A549 treated with DMSO at 1 μM for 4 hours (cell line): ENCODE measurements at places on chromosomes 16 and 17. TPM values are rescaled to one million over a fixed set of nuclear protein-coding genes. Genes with fewer than 3 reads are reported as not detected.

Gene RFFL
- 50.6 to 59.8 TPM (median 57.8 TPM) in 5 replicates for total RNA-seq

Gene REXO5
- 3.9 to 4.4 TPM (median 4.2 TPM) in 5 replicates for total RNA-seq

Gene DNAAF8
- total RNA-seq = 0.46 to 1.6 TPM (median 1.2 TPM) in 5 replicates

Gene C16orf74
- total RNA-seq = 12.2 to 16.5 TPM (median 15.1 TPM) in 5 replicates

Gene PYCARD
- total RNA-seq = 26.1 to 45.4 TPM (median 38.3 TPM) in 5 replicates

Gene PRSS22
- total RNA-seq = 2.5 to 4.1 TPM (median 3.0 TPM) in 5 replicates

Gene PYDC1
- total RNA-seq = not detected in 5 replicates

Gene ITGAD
- not detected in 5 replicates for total RNA-seq

Gene GAS2L2
- total RNA-seq = 0.03 to 0.13 TPM (median 0.07 TPM) in 5 replicates
